ENCODE measurements at places on chromosomes 13 and 19. TPM values are rescaled to one million over a fixed set of nuclear protein-coding genes. Genes with fewer than 3 reads are reported as not detected.

- no peak for DNase-seq
Measured at GRCh38 chr13:98941126-98941525, 36.7 kb downstream of the DOCK9 start.

- no peak for DNase-seq
Measured at GRCh38 chr13:96308568-96308967, 218.7 kb downstream of the HS6ST3 start.

DNA sequence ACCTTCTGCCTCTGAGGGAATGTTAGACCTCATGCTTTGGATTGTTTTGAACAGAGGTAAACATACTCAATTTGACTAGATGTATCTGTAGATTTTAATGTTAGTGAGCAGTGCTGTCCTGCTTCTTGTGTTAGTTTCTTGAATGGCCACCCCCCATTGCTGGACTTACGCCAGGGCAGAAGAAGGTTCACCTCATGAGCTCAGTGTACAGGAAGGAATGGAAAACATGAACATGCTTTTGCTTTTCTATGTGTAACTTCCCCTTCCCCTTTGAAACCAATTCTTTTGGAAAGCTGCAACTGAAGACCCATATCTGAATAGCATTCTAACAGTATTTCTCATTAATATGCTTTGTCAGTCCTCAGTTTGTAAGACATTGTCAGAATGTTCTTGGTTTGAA, 32.3 kb downstream of the WASF3 start:
- DNase-seq = no peak

- no peak for DNase-seq
Measured at GRCh38 chr19:5956728-5957127, 21.2 kb downstream of the RANBP3 start.

- no peak for DNase-seq
Measured at GRCh38 chr13:111908361-111908760, 158.6 kb upstream of the SOX1 start.

GRCh38 chr19:41249707-41250423, 14.3 kb upstream of the HNRNPUL1 start:
- no peak for DNase-seq

ZNF610 gene
- total RNA-seq = 0.33 TPM

GRCh38 chr13:108961542-108962125, 332.2 kb downstream of the MYO16 start:
- peak; percentile 5 for DNase-seq

ADPRHL1 gene
- 0.27 TPM for total RNA-seq

GRCh38 chr13:110398564-110399507, 91.8 kb downstream of the COL4A2 start:
- DNase-seq = no peak

- no peak for DNase-seq
Measured at GRCh38 chr13:95032121-95032520, 269.1 kb downstream of the ABCC4 start.

- DNase-seq = no peak
Measured at GRCh38 chr13:52670726-52671125, 18.1 kb downstream of the SUGT1 start.

SHISA2 gene
- 6.8 TPM for total RNA-seq

All from CD8-positive, alpha-beta T cell (primary cell).